ENCODE measurements at places on chromosomes 2 and 18. TPM values are rescaled to one million over a fixed set of nuclear protein-coding genes. Genes with fewer than 3 reads are reported as not detected.

The MAP4K4 gene
- 75.9 TPM for total RNA-seq

The TNS1 gene
- total RNA-seq, result 216 TPM

The CACNB4 gene
- total RNA-seq, result 4.9 TPM

The LHCGR gene
- total RNA-seq, result not detected

The ASB18 gene
- total RNA-seq, result not detected

The PER2 gene
- total RNA-seq, result 21.1 TPM

The DARS1 gene
- total RNA-seq, result 63.1 TPM
